ENCODE measurements at places on chromosomes 16 and 17.

- no peak for DNase-seq
Observed at GRCh38 chr17:55576237-55576995, 65.2 kb upstream of the SMIM36 start.

DNA sequence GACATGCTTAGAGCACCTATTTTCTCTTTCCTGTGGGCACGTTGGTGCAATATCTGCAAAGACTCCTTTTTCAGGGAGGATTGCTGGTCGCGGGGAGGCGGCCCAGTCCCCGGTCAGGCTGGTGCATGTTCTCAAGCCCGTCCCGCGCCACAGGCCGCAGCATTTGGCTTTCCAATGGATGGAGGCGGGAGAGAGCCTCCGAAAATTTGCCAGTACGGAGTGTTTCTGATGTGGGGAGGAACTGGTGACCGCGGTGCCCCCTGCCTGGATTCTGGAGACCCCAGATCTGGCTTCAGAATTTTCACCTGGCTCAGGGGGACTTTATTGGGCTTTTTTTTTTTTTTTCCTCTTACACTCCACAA is 2.3 kb downstream of the CMIP start:
- no peak for DNase-seq

DNA sequence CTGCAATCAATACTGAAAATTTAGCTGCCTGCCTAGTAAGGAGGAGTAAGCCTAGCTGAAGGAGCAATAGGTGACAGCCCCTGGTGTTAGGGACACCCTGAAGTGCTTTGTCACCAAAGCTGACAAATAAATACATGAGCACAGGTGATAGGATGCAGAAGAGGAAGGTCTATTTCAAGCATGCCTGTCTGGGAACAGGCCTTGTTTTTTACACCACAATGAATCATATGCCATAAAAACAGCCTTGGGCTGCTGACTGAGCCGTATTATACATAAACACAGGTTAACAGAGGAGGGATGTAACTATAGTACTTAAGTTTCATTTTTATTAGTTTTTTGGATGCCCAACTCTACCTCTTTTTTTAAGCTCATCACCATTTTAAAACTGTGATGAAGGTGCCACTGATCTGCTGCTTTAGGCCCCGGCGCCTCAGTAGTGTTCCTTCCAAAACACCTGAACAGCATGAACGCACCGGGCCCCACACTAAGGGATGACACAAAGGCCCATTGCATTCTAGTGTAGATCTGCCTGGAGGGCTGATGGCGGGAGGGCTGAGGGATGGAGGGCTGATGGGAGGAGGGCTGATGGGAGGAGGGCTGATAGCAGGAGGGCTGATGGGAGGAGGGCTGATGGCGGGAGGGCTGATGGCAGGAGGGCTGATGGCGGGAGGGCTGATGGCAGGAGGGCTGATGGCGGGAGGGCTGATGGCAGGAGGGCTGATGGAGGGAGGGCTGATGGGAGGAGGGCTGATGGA is 150.3 kb downstream of the AATF start:
- no peak for DNase-seq

GRCh38 chr16:30996985-30997724 is 12.1 kb downstream of the HSD3B7 start:
- DNase-seq = no peak

- DNase-seq = no peak
Observed at GRCh38 chr17:74442291-74442669, 10.4 kb downstream of the GPRC5C start.

DNA sequence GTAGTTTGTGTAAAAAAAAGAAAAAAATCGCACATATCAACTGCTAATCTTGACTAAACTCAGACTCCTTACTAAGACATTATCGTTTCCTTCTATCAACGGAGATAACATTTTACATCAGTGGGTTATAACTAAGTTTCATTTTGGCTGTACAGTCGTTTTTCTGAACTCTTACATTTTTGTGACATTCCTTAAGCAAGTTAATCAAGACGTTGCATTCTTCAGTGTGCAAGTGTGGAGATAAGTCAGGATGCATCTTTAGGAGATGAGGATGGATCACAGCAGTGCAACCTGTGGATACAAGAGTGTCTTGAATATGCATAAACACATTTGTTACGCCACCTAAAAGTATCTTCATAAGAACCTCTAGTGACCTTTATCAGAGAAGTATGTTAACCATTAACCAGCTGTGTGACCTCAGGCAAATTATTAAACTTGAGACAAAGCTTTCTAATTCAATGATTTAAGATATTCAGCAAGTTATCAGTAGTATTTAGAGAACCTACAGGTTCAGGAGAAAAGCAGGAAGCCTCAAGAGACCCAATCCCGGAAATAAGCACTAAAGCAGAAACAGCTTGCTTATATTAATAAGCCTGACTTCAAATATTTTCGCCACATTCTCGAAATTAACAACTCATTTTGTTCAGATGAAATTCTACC is 9.4 kb downstream of the CMC2 start:
- no peak for DNase-seq

DNA sequence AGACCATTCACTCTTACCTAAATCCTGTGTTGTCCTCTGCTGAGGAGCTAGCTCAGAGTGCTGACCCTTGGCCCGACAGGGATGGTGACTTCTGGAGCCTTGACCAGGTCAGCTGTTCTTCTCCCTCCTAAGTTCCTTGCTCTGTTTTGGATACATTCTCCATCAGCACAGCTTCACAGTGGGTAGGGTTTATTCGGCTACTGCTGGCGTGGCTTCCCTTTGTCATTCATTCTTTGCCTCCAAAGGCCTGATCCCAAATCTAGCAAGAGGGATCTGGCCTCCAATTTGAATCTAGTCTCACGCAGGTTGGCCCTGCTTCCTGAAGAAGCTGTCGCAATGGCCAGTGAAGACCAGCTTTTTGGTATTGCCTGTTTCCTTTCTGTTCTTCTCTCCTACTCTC is 116.6 kb downstream of the SHISA9 start:
- DNase-seq = no peak

GRCh38 chr17:75601057-75601987 is 13.7 kb downstream of the MYO15B start:
- DNase-seq = no peak

- no peak for DNase-seq
Observed at GRCh38 chr17:47744168-47745036, 11.4 kb downstream of the TBX21 start.

DNA sequence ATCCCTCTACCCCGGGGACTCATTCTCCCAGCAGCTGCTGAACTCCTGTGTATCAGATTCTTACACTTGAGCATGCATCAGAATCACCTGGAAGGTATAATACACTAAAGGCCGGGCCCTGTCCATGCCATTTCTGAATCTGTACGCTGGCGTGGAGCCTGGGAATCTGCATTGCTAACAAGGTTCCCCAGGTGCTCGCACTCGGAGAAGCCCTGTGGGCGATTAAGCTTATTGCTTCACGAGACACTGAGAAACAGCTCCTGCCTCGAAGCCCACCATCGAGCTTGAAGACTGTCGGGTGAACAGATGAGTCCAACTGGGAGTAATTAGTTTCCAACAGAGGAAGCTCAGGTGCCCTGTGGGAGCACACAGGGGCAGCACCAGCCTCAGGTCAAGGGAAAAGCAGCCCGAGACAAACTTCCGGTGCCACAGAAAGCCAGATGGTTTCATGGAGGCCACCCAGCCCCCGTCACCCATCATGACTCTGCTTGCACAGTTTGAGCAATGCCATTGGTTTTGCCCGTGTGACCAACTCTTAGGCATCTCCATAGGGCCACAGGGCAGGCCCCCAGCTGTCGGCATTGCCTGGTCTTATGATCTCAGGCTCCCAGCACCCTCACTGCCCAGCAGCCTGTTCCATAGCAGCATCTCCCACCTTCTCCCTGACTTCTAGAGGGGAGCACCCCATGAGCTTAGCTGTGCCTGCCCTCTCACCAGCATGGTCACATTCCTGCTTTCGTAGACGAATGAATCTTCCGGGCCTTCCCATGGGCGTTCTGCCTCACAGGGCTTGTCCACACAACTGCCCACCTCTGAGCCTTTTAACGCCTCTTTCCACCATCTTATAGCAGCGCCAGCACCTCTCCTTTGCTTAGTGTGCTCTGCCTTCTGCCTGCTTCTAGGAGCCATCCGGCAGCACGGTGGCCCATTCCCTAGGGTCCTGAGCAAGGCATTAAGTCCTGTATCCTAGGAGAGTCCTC is 10.9 kb downstream of the CTRB2 start:
- no peak for DNase-seq

GRCh38 chr16:87380881-87381280 is 2.7 kb downstream of the FBXO31 start:
- DNase-seq = no peak

DNA sequence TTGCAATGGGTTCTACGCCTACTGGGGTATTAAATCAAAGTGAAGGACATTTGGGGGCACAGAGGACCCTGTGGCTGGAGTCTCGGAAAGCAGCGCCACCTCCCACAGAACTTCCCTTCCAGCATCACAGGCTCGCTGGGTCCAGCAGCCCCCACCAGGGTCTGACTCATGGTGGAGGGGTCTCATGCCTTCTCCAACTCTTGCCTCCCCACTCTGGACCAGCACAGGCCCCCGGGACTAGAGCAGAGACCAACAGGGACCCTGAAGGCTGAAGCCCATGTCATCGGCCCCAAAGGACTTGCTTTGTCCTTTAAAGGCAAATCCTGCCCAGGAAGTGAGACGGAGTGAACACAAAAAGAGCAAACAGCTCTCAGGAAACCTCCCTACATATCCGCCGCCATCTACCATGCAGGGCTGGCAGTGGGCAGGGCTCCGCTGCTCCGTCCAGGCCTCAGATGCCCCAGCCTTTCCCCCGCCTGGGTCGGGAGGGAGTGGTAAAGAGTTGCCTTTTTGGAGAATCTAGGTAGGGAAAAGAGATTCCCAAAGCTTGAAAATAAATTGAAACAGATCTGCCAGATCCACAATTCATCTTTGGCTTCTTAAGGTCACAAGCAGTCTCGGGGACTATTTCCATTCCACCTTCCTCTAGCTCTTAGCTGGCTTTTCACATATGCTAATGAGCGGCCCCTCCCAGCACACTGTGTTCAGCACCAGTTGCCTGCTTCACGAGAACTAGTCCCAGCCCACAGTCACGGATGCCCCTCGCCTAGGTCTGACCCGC is 2.1 kb upstream of the GPRC5C start:
- DNase-seq = no peak

- DNase-seq = no peak
Observed at GRCh38 chr17:82786427-82786826, 34.6 kb downstream of the TBCD start.

DNA sequence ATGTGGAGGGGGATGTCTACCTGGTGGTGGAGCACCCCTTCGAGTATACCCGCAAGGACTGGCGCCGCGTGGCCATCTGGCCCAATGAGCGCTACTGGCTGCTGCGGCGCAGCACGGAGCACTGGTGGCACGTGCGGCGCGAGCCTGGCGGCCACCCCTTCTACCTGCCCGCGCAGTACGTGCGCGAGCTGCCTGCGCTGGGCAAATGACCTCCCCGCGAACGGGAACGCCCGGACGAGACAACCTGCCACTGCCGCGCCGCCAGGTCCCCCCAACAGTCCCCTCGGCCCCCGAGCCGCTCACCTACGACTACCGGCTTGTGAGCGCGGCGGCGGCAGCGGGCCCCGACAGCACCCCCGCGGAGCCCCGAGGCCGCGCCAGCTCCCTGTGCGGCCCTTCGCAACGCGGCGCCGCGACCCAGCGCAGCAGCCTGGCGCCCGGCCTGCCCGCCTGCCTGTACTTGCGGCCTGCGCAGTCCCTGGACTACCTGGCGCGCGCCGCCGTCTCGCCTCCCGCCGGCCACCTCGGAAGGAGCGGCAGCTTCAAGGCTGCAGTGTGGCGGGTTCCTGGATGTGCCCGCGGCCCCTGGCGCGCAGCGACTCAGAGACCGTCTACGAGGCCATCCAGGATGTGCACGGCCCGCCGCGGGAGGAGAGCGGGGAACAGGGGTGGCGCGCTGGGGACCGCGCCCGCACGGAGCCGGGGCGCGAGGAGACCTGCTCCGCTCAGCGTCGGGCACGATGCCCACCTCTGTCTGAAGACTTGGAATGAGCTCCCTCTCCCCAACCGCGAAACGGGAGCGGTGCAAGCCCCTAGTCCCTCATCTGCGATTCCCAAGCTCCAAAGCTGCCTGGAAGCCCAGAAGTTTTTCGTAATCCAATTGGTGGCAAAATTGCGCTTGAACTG is 48.7 kb upstream of the AMZ2 start:
- DNase-seq = no peak

- no peak for DNase-seq
Observed at GRCh38 chr16:80852261-80852872, 48.0 kb upstream of the CDYL2 start.

DNA sequence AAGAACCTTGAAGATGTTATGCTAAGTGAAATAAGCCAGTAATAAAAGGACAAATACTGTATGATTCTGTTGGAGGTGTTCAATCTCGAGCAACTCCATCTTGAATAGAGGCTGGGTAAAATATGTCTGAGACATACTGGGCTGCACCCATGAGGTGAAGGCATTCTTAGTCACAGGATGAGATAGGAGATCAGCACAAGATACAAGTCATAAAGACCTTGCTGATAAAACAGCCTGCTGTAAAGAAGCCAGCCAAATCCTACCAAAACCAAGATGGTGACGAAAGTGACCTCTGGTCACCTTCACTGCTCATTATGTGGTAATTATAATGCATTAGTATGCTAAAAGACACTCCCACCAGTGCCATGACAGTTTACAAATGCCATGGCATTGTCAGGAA is 98.1 kb downstream of the RGS9 start:
- DNase-seq = no peak

- DNase-seq = no peak
Observed at GRCh38 chr16:56327071-56327928, 98.0 kb downstream of the AMFR start.
